Mesenchymal stem cell (in vitro differentiated cells and primary cell): ENCODE measurements at places on chromosomes 5 and 9.

- H3K27ac ChIP-seq, result no peak overlapping the region
- no peak overlapping the region for H3K4me3 ChIP-seq
- peaks cover 24% of the 10 kb centered on the region for H3K4me1 ChIP-seq
- DNase-seq, result no peak
- peaks cover 34% of the 10 kb centered on the region for H3K36me3 ChIP-seq
Measured at GRCh38 chr9:133333566-133333965, 2.4 kb downstream of the SURF6 start.

GRCh38 chr5:96227957-96228356 is 205.1 kb downstream of the PCSK1 start:
- no peaks in the 10 kb centered on the region for H3K27me3 ChIP-seq
- no peak for DNase-seq
- H3K4me3 ChIP-seq, result no peak overlapping the region
- peak overlapping the region; percentile 100 for H3K27ac ChIP-seq
- H3K4me1 ChIP-seq, result peaks cover 6% of the 10 kb centered on the region

DNA sequence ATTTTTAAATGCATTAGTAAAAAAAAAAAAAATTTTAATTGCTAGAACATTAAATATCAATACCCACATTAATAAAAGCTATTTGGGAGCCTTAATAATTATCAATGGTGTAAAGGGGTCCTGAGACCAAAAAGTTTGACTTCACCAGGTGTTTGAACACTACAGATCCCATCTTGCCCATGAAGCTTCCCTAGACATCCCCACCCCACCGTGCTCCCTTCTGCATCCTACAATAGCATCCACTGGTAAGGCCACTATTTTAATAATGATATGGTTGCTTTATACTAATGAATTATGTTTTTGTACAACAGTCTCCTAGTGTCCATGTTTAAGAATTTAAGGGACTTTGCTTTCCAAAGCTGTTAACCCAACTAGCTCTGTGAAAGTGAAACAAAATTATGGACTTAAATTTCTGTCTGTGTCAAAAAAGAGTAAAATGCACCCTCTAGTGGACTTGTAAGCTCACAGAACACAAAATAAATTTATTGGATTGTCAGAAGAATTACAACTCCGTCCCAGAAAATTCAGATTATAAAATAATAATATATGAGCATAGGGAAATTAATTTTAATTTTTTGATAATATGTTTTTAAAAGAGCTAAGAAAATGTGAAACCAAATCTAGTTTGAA is 76.0 kb downstream of the ARL15 start:
- no peak overlapping the region for H3K4me3 ChIP-seq
- H3K27me3 ChIP-seq, result no peaks in the 10 kb centered on the region
- H3K4me1 ChIP-seq, result no peaks in the 10 kb centered on the region

- no peaks in the 10 kb centered on the region for H3K27me3 ChIP-seq
- H3K4me3 ChIP-seq, result no peak overlapping the region
- DNase-seq, result no peak
- H3K4me1 ChIP-seq, result peaks cover 2% of the 10 kb centered on the region
- no peak overlapping the region for H3K27ac ChIP-seq
- H3K36me3 ChIP-seq, result peaks cover 65% of the 10 kb centered on the region
Measured at GRCh38 chr9:135823036-135823435, 84.3 kb downstream of the CAMSAP1 start.

GRCh38 chr9:114638404-114638803 is 19.2 kb downstream of the TEX53 start:
- DNase-seq, result no peak
- H3K27me3 ChIP-seq, result no peaks in the 10 kb centered on the region
- H3K4me1 ChIP-seq, result no peaks in the 10 kb centered on the region
- peaks cover 20% of the 10 kb centered on the region for H3K36me3 ChIP-seq
